ENCODE measurements at places on chromosomes 13 and 19.

- no peak for DNase-seq
Observed at GRCh38 chr19:48613852-48614435, 932 bp downstream of the FAM83E start.

GRCh38 chr13:50123002-50123401, 107.8 kb downstream of the KCNRG start:
- DNase-seq = no peak

- no peak for DNase-seq
Observed at GRCh38 chr19:10205636-10206035, 10.9 kb upstream of the DNMT1 start.

DNA sequence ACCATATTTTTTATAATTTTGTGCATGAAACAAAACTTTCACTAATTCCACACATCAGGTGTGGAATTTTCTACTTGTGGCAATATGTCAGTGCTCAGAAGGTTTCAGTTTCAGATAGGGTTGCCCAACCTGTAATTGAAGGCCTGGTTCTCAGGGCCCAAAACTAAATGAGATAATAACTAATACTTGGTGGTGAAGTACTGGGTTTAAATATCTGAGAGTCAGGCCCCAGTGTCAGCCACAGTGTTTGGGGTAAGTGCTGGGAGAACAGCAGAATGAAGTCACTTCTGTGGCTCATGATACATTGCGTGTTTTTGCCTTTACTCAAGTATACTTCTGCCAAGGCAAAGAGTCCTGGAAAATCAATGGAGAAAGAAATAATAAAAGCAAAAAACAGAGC, 5.6 kb downstream of the SAFB start:
- no peak for DNase-seq

GRCh38 chr19:17790059-17790780, 4.7 kb upstream of the B3GNT3 start:
- DNase-seq = no peak

- no peak for DNase-seq
Observed at GRCh38 chr13:44112700-44113329, 233.1 kb downstream of the LACC1 start.

- no peak for DNase-seq
Observed at GRCh38 chr13:94343243-94343585, 136.3 kb downstream of the DCT start.

DNA sequence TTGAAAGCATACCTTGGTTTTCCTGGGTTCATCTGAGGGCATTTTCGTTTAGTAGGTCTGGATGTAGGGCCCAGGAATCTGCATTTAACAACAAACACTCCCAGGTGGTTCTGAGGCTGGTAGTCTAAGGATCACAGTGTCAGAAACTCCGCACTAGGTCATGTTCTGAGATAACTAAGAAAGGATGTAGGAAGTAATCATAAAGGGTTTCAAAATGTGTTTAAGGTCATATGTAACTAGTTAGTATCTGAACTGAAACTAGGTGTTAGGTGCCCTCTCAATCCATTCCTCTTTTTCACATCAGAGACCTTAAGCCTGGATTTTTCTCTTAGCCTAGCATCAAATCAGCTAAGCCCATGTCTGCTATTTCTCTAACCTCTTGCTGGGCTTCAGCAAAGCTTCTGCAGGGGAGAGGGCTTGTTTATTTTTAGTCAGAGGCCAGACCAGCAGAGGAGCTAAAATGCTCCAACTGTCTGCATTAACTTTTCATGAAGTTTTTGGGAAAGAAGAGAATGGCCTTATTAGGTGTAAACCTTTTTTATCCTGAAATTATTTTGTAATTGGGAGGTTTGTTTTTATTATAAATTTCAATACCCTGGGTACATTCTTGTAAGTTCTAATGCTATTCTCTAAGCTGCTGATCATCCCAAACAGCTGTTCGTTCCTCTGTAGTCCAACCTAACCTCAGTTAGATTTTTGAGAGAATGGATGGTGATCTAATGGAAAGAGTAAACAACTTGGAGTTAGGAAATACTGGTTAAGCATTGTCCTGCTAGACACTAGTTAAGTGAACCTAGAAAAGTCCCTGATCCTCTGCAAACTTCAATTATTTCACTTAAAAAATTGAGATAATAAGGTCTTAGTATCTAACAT, 262.8 kb upstream of the RFC3 start:
- DNase-seq = no peak

GRCh38 chr19:28387507-28387906, 825.4 kb downstream of the UQCRFS1 start:
- no peak for DNase-seq

GRCh38 chr13:93355094-93355493, 128.5 kb downstream of the GPC6 start:
- DNase-seq = no peak

GRCh38 chr13:41563341-41563983, 106.1 kb downstream of the RGCC start:
- DNase-seq = no peak

DNA sequence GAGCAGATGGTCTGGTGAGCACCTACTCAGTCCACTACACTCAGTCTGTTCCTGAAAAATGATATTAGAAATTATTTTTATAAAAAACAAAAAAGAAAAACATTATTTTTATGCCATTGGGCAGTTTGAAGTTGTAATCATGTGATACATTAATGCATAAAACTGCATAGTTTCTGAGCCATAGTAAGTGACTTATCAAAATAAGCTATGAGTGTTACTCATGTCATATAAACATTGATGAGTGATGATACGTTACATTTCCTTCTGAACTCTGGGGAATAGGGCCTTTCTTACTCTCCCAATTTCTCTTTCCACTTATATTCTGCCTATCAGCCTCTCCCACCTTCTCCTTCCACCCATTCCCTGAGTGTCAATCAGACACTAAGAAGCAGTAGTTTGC, 8.9 kb downstream of the ZNF805 start:
- DNase-seq = no peak

- DNase-seq = no peak
Observed at GRCh38 chr19:16062789-16063188, 13.5 kb upstream of the TPM4 start.

DNA sequence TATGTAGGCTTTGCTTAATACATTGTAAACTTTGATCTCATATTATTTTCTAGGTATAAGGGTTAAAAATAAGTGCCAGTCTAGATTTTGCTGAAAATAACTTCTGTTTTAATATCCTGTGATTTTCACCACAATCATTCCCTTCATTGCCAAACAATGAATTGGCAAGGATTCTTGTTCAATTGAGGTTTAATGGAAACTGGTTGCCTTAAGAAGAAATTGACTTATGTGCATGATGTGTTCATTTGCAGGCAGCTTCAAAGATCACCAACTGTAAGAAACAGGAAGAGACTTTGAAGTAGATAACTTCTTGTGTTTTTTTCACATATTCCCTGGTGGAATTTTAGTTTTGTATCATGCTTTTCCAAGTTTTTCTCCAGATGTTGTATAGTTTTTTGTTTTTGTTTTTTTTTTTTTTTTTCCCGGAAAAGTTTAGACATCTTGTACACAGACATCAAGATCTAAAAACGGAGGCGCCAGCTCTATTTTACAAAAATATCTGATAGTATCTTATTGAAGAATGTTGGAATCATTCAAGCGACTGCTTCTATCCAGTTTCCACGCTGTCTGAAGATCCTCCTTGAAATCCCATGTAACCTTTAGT, 108.3 kb downstream of the POSTN start:
- no peak for DNase-seq

- DNase-seq = no peak
Observed at GRCh38 chr13:48890391-48890790, 85.3 kb upstream of the FNDC3A start.

- DNase-seq = no peak
Observed at GRCh38 chr19:3725121-3725520, 16.9 kb downstream of the TJP3 start.

DNA sequence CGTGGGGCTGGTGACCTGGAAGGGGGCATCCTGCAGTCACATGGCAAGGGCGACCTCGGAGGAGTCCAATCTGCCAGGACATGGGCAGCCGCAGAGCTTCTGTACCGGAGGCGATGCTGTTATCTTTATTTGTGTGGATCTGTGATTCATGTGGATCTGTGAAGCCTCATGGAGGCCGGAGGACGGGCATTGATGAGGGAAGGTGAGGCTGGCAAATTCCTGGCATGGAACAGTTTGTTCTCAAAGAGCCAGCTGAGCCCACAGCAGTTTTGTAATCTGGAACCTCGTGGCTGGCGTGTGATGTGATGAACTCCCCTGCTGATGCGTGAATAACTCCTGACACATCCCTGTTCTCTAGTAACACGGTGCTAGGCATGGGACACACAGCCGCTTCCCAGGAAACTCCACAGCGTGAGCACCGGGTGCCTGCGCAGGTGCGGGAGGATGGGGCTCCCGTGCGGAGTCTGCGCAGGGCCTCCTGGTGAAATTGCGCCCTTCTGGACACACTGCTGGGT, 40.4 kb downstream of the ATP11A start:
- no peak for DNase-seq

- DNase-seq = no peak
Observed at GRCh38 chr19:58261968-58262921, 16.5 kb upstream of the ZNF8 start.

DNA sequence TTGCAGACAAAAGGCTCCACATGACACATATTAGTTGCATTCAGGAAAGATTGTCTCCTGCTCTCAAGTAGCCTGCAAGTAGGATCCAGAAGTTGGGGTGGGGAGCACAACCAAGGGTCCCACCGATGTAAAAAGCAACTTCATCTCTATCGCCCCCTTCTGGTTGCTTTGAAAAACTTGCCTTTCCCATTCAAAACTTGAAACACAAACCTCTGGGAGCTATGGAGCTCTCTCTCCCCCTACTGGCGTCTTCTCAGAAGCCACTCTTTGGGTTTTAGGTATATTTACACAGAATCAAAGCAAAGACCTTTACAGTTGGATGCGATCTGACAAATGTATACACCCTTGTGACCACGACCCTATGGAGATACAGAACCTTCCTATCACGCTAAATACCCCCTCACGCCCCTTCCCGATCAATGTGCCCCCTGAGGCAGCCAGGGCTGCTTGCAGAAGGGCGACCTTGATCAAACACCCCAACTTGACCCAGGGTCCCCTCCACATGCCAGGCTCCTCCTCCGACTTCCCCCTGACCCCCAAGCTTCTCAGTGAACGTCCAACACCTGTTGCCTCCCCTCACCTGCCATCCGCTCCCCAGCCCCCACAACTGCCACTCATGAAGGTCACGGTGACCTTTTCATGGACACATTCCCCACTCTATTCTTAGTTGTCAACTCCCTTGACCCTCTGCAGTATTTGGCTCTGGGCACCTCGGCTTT, 10.1 kb downstream of the NOSIP start:
- DNase-seq = peak; percentile 88

- no peak for DNase-seq
Observed at GRCh38 chr13:100510208-100510957, 78.2 kb downstream of the GGACT start.

GRCh38 chr13:105598529-105598928, 936.9 kb downstream of the EFNB2 start:
- DNase-seq = no peak

DNA sequence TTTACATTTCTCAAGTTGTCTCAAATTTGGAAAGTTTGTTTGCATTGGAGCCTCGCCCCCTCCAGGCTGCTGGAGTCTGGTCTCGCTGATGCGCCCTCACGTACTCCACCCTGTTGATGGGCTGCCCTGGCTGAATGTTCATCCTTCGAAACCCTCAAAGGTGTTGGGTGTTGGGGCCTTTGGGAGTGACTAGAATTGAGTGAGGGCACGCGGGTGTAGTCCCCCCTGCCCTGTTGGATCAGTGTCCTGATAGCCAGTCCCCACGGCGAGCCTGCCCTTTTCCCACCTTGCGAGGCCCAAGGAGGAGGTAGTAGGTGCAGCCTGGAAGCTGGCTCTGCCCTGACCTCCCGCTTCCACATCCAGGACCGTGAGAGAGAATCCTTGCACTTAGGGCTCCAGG, 14.8 kb downstream of the TFDP1 start:
- no peak for DNase-seq

GRCh38 chr13:52029569-52029968, 5.1 kb downstream of the UTP14C start:
- DNase-seq = no peak

DNA sequence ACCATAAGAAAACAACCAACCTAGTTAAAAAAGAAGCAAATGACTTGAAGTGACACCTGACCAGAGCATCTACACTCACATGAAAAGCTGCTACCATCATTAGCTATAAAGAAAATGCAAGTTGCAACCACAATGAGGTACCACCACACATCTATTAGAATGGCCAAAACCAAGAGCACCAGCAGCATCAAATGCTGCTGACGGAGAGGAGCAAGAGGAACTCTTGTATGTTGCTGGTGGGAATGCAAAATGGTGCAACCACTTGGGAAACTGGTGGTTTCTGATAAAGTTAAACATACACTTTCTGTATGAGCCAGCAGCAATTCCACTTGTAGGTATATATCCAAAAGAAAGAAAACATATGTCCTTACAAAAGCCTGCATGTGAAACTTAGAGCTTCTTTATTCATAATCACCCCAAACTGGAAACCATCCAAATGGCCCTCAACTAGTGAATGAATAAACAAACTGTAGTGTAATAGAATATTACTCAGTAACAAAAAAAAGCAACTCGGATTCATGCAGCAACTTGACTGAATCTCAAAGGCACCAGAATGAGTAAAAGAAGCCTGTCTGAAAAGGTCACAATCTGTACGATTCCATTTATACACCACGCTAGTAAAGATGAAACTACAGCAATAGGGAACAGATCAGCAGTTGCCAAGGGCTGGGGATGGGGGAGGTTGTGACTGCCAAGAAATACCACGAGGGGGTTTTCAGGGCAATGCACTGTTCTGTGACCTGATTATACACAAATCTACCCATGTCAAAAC, 60.9 kb upstream of the RANBP3 start:
- DNase-seq = no peak

DNA sequence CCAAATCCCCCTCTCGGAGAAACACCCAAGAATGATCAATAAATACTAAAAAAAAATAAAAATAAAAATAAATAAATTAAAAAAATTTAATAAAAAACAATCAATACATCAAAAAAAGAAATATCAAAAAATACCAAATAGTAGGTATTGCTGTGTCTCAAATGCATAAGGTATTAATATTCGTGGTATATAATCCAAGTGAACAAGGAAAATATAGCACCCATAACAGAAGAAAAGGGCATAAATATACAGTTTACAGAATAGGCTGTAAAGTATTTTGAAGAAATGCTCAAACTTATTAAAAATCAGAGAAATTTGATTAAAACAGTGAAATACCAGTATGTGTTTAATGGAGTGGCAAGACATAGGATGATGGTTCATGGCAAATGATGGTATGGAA, 7.6 kb upstream of the ZNF227 start:
- no peak for DNase-seq

DNA sequence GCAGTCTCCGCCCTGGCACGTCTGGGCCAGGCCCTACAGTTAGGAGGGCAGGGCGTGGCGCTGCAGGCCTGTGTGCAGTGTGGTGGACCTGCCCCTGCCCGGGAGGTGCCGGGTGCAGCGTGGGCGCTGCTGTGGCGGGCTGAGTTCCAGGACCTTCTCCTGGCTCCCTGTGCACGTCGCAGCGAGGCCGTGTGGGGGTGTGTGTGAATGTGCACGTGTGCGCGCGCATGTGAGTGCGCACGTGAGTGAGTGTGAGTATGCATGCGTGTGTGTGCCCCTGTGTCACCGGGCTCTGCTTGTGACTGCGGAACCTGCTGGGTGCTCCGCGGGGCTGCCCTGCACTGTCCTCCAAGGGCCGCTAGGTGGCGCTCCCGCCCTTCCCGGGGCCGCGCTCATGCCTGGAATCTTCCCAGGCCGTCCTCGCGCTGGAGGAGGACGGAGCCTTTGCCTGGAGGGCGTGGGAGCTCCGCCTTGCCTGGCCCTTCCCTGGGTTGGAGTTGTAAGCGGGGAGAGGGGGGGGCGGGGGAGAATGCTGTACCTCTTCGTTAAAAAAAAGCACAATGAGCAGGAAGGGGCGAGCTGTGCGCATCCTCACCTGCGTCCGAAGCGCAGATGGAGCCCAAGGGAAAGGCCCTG, 79.3 kb downstream of the KDM4B start:
- DNase-seq = no peak
